ENCODE measurements at places on chromosomes 5 and 9.

DNA sequence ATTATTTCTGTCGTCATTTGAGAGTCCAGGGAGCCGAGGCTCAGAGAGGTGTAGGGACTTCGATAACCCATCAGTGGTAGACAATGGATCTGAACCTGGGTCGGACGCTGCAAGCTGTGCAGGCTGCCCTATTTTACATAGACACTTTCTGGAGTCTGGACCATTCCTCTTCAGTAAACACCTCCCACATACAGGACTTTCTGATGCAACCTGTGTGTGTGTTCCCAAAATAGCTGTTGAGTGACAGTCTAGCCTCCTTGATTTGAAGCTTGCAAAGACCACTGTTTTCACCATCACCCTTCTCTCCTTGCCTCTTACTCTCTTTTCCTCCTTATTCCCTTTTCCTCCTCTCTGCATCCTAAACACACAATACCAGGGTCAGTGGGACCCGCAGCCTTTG lies 30.7 kb downstream of the CFAP77 start:
- no peak for DNase-seq

- no peak for DNase-seq
Observed at GRCh38 chr9:10172476-10172875, 440.3 kb downstream of the PTPRD start.

- no peak for DNase-seq
Observed at GRCh38 chr5:151463137-151464029, 16.0 kb downstream of the SLC36A1 start.

- peak; percentile 38 for DNase-seq
Observed at GRCh38 chr9:137317718-137318511, 15.8 kb upstream of the NRARP start.

DNA sequence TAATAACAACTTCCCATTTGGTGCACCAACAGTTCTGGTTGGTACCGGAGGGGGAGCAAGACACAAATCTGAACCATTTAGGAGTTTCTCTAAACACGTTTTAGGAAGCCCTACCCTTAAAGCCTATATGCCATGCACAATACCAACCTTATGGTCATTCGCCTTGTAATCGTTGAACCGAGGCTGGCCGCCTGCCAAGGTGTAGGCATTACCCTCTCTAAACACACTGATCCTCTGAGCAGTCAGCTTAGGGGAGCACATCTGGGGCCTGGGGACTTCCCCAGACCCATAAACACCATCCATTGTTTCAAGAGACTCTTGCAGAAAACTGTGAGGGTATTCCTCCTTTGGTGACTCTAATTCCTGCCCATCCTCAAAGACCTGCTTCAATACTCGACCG lies 328 bp downstream of the GRXCR2 start:
- DNase-seq = no peak

DNA sequence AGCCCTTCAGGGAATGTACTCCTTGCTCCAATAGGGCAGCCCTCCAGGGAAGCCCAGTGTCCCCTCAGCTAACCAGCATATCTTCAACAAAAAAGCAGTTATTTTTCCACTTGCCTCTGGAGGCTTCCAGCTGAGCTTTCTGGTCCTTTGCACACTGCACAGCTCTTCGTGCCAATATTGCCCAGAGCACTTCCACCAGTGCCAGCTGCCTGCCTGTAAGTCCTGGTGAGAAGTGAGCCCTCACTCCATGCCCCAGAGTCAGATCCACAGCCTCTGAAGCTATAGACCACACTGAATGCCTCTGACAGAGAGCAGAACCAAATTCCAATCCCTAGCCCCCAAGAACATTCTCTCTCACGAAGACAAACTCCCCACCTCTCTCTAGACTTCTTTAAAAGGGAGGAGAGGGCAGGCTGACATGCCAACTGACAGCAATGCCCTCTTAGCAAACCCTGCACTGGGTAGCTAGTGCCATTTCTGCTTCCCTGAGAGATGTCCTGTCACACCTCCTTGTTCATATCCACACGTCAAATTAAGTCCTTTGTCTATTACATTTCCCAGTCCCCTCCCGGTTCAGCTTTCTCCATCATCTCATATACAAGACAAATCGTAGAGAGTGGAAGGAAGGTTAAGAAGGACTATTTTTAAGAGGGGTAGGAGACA lies 12.7 kb upstream of the HEXB start:
- DNase-seq = no peak

DNA sequence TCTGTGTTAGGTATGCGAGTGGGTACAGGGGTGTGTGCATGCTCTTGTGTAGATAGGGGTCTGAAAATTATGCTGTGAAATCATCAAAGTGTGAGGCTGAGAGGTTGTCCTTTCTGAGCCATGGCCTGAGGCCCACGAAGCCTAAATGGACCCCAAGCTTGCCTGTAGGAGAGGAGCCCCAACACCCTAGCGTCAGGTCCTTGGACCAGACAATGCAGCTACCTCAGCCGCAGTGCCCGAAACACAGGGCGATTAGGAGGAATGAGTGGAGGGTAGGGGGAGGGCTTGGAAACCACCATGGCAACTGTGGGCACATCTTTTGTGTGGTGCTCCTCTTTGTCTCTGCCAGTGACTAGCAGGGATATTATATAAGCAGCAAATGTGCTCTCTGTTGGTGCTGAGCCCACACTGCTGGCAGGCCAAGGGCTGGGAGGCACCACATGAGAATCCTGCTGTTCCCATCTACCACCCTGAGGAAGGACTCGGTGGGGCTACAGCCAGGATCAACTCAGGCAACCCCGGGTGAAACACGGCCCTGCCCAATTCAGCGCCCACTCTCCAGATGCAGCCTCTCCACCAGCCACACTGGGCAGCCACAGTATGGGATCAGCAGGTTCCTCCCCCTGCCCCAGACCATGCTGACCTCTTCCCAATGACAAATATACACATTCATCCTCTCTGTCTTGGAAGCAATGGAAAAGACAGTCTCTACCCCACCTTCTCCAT lies 84.6 kb upstream of the FSTL4 start:
- no peak for DNase-seq

GRCh38 chr5:34734326-34734725 lies 78.2 kb downstream of the RAI14 start:
- no peak for DNase-seq

GRCh38 chr5:72662936-72663335 lies 153.5 kb upstream of the TNPO1 start:
- no peak for DNase-seq

DNA sequence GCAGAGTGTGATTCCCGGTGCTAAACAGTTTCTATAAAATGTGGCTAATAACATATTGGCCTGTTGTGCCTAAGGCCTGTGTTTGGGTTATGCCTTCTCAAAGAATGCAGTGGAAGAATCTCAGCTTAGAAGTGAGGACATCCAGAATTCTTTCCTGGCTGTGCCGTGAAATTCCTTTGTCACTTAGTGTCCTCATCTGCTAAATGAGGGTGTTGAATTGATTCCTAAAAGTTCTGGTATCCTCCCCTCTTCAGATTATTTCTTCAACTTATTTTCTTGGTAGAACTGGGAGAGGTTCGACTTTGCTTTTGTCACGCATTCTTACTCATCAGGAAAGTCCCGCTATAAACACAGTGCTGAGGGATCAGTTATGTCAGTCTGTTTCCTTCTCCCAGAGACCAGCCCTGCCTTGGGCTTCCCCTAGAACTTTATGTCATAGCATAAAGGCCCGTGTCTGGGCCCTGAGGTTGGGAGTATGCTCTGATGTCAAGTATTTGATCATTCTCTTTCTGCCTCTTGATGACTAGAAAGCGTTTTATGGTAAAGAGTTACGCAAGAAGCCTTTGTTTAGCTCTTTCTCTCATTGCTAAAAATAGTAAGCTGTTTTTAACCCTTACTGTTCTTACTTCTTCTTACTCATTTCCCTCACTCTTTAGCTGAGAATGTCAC lies 29.5 kb downstream of the MTAP start:
- DNase-seq = no peak

DNA sequence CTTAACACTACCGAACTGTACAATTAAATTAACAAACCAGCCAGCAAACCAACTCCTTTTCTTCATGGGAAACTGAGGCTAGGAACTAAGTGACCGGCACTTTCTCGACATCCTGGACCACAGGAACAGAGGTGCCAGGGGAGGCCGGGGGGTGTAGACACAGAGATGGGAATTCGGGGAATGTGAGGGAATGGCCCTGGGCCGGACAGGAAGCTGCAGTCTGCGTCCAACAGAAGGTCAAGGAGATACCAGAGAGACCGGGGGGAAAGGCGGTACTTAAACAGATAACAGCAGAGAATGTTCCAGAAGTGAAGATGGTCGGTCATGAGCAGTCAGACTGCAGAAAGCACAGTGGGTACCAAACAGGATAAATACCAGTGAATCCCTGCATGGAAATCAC lies 40.3 kb downstream of the DBH start:
- DNase-seq = no peak

DNA sequence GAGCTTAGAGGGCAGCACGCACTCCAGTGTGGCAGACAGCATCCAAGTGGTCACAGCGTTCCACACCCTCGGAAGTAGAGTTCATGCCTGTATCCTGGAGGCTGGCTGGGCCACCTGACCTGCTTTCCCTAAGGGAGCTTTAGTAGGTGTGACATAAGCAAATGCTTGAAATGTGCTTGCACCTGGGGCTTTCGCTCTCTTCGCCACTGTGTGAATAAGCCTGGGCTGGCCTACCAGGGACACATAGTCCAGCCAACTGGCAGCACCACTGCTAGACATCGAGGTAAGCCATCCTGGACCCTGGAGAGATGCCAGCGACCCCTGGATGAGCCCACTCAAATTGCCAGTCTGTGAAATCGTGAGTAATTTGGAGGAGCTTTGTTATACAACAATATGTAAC lies 24.9 kb upstream of the IRX4 start:
- DNase-seq = no peak

DNA sequence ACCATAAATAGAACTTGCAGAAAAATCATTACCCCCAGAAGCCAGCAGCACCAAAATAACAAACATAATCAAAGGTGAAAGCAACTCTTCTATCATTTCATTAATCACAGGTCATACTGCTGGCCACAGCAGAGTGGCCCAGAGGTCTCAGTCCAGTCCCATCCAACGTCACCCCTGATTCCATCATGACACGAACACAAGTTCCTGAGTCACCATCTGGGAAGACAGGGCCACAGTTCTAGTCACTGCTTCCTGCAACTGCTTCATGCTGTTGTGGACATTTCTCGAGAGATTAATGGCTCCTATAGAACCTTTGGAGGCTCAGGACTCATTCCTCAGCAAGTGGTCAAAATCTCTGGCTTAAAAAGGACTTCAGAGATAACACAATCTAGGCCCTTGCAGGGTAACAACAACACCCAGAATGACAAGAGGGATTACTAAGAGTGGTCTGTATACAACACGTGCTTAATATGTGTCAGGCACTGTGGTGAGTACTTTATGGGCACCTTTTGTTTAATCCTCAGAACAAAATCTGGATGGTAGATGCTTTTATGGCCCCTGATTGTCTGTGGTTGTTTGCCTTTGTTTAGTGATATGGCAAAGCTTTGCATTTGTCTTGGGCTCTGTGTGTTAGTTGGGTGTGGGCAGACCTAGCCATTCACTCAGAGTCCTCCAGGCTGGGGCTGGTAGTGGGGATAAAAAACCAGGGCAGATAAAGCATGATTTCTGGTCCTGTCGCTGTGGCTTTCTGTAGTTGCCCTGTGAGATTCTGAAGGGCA lies 184.3 kb downstream of the DAB2IP start:
- DNase-seq = no peak

DNA sequence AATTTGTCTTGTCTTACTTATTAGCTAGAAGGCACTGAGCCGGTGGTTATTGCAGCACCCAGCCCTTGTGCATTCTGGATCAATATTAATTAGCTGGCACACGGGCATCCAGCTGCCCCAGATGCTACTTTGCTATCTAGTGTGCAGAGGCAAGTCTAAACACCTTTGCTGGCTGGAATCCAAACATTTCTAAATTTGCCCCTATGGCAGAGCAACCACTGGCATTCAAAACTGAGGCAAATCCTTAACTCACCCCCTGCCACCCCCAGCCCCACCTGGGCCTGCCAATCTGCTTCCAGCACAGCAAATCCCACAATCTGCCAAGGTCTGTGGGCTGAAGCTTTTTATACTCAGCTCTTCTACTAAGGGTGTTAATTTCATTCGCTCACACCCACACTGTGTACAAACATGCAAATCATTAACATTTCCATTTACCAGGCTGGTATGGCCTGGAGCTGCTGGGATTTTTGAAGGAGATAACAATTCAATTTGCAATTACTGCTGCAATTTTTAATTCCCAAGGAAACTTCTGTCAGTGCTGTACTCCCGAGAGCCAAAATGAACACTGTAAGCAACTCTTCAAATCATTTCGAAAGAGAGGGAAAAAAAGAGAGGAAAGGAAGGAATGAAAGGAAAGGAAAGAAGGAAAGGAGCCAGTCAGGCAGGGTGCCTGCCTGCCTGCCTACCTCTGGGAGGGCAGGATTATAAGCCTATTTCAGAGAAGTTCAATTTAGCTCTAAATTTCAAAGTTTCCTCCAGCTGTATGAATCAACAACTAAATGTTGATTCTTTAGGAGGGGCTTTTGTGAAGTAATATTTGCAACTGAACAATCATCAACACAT lies 35.5 kb downstream of the RAPGEF1 start:
- no peak for DNase-seq

DNA sequence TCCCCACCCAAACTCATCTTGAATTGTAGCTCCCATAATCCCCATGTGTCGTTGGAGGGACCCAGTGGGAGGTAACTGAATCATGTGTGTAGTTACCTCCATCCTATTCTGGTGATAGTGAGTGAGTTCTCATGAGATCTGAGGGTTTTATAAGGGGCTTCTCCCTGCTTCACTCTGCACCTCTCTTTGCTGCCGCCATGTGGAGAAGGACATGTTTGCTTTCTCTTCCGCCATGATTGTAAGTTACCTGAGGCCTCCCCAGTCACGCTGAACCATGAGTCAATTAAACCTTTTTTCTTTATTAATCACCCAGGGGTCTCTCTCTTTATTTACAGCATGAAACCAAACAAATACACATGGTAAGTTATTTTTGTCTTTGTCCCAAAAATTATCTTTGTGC lies 726.1 kb downstream of the CDH18 start:
- DNase-seq = no peak

- no peak for DNase-seq
Observed at GRCh38 chr9:100029251-100029650, 69.5 kb downstream of the ERP44 start.

DNA sequence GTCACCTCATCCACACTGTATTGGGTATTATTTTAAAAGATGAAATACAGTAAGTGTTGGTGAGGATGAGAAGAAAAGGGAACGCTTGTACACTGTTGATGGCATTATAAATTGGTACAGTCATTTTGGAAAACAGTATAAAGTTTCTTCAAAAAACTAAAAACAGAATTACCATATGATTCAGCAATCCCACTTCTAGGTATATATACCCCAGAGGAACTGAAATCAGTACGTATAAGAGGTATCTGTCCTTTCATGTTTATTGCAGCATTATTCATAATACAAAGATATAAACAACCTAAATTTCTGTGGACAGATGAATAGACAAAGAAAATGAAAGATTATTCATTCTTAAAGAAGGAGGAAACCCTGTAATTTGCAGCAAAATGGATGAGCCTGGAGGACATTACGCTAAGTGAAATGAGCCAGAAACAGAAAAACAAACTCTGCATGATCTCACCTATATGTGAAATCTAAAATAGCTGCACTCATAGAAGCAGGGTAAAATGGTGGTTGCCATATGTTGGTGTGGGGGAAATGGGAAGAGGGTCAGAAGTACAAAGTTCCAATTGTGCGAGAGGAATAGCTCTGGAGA lies 191.6 kb downstream of the TRIM36 start:
- DNase-seq = no peak
